ENCODE measurements at places on chromosomes 6 and 20.

- no peak for DNase-seq
Observed at GRCh38 chr6:155519176-155519738, 63.6 kb upstream of the NOX3 start.

DNA sequence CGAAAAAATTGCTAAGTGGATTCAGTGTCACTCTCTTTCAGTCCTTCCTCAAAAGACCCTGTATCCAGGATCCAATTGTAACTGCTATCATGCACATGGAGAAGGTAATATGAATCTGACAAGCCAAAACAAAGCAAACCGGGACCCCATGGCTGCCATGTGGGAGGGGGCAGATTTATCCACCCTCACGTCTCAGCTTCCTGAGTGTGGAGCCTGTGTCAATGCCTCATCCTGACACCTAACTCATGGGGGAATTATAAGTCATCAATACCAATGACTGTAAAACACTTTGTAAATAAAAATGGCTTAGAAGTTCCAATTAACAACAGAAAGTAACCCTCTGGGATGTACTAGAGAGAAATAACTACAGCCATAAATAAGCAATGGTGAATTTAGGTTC, 174.1 kb upstream of the MCHR2 start:
- DNase-seq = no peak

- DNase-seq = no peak
Observed at GRCh38 chr6:30075790-30076732, 492 bp upstream of the RNF39 start.

DNA sequence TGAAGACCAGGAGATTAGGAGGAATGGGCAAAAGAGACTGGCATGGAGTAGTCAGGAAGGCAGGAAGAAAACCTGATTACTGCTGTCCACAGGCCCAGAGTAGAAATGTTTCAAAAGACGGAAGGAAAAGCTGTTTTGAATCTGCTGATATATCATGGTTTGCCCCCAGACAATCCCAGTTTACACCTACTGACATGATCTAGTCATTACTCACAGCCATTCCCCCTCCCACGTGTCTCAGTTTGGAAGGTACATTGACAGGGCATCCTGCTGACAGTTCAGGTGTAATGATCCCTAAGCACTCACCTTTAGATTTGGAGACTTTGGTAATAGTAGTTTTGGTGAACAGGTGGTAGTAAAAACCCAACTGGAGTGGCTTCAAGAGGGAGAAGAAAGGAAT, 9.8 kb upstream of the TXNDC5 start:
- no peak for DNase-seq

- peak; percentile 66 for DNase-seq
Observed at GRCh38 chr6:137811121-137811915, 55.7 kb upstream of the TNFAIP3 start.

GRCh38 chr6:9139746-9140145, 704.4 kb upstream of the SLC35B3 start:
- DNase-seq = no peak

GRCh38 chr20:50246367-50247195, 56.0 kb downstream of the CEBPB start:
- no peak for DNase-seq

DNA sequence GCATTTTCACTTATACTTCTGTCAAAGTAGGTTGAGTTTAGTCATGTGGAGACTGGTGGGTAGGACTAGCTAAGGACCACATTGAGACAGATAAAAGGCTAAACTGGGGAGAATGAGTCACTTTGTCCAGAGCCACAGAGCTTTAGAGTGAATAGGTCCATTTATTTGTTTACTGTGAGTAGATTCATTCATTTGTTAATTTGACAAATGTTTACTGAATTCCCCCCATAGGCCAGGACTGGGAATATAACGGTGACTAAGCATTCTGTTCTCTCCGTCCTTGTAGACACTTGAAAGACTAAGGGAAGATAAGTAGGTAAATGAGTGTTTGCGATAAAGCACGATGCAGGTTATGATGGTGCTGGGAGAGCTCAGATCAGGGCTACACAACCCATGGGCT, 699.7 kb upstream of the ID4 start:
- no peak for DNase-seq

- DNase-seq = no peak
Observed at GRCh38 chr6:111185954-111186353, 98.7 kb downstream of the SLC16A10 start.

DNA sequence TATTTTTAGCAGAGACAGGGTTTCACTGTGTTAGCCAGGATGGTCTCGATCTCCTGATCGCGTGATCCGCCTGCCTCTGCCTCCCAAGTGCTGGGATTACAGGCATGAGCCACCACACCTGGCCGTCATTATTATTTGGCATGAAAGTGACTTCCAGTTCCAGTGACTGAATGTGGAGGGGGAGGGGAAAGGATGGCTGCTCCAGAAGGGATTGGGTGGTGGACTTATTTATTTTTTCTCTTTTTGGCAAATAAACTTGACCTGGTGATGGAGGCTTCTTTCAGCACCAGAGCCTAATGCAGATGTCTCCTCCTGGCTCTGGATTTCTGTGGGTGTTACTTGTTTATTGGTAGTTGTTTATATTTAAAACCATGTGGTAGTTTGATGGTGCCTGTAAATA, 16.9 kb upstream of the SLC22A23 start:
- DNase-seq = no peak

DNA sequence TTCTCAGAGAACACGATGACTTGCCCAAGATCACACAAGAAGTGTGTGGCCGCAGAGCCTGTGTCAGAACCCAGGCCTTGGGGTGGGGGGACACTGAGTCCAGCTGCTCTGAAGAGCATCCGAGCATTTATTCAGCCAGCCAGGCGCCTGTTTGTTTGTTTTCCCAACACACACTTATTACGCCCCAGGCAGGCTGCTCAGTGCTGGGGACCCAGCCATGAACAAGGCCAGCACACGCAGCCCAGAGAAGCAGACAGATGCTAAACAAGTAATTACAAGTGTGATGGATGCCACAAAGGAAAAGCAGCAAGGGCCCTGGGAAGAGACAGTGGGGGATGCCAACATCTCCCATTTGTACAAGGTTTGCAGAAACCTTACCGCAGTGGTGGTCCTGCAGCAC, 19.4 kb upstream of the SIRPA start:
- DNase-seq = no peak

GRCh38 chr6:53412751-53413150, 64.0 kb upstream of the ELOVL5 start:
- no peak for DNase-seq

GRCh38 chr6:143248359-143248758, 187.7 kb downstream of the AIG1 start:
- no peak for DNase-seq

DNA sequence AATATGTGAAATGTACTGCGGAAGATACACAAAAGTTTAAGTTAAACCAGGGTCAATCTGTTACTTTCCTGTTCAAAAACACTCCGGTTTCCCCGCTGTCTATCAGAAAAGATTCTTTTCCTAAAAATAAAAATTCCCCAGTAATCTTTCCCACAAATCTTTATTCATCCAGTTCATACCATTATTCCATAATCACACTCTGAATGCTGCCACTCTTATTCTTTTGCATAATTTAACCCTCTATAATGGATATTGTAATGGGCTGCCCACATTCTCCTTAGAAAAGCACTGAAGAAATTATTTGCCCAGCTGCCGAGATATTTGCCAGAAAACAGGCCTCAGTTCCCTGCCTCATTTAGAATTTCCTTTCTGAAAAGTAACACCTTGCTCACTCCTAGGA, 68.6 kb downstream of the EPHA7 start:
- no peak for DNase-seq

DNA sequence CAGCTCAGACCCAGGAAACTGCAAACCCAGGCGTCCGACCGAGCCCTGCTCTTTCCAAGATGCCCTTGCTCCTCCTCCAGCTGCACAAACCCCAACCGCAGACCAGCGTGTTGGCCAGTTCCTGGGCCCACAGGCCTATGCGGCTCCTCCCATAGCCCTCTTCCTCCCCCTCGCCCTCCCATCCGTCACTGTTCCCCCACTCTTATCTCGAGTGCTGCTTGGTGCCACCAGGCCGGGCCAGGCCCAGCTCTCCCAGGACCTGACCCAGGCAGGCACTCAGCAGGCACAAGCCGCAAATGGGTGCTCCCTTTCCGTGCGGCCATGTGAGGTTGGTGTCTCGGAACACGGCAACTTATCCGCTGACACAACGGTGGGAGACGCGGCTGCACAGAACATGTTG, 28.6 kb downstream of the ADRM1 start:
- DNase-seq = no peak

DNA sequence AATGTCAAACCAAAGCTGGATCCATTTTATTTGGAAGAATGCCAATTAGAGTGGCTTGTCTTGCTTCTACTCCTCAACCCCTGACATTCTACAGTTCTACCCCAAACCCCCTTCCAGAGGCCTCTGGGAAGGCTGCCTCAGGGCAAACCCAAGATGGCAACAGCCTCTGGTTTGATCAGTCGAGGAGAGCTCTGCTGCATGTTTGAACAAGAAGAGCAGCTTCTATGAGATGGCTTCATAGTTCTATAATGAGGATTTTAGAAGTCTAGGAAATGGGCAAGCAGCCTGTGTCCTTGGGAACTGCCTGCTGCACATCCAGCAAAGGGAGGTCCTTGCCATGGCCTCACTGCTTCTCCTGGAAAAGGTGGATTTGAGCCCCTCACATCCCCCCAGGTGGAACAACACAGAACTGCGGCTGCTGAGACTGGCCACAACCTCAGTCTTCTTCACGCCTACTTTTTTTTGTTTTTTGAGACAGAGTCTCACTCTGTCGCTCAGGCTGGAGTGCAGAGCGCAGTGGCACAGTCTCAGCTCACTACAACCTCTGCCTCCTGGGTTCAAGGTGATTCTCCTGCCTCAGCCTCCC, 37.9 kb downstream of the ZC3H12D start:
- peak; percentile 46 for DNase-seq

- no peak for DNase-seq
Observed at GRCh38 chr6:148513145-148514071, 170.8 kb downstream of the SASH1 start.

DNA sequence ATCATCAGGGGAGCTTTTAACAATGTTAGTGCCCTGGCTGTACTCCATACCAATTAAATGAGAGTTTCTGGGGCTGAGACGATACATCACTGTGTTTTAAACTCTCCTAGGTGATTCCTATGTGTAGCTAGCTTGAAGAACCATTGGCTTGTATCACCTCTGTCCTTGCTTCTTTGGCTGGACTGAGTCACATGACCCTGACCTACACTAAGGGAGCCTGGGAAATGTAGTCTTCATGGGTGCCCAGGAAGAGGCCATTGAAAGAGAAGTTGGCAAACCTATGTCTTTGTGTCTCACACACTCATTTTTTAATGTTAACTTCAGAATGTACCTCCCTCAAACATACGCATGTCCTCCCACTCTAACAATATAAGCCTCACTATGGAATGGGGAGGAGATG, 506.6 kb downstream of the DHX35 start:
- DNase-seq = no peak

GRCh38 chr6:47743744-47744143, 38.1 kb upstream of the OPN5 start:
- no peak for DNase-seq

- DNase-seq = no peak
Observed at GRCh38 chr20:51450221-51450712, 92.3 kb downstream of the NFATC2 start.

DNA sequence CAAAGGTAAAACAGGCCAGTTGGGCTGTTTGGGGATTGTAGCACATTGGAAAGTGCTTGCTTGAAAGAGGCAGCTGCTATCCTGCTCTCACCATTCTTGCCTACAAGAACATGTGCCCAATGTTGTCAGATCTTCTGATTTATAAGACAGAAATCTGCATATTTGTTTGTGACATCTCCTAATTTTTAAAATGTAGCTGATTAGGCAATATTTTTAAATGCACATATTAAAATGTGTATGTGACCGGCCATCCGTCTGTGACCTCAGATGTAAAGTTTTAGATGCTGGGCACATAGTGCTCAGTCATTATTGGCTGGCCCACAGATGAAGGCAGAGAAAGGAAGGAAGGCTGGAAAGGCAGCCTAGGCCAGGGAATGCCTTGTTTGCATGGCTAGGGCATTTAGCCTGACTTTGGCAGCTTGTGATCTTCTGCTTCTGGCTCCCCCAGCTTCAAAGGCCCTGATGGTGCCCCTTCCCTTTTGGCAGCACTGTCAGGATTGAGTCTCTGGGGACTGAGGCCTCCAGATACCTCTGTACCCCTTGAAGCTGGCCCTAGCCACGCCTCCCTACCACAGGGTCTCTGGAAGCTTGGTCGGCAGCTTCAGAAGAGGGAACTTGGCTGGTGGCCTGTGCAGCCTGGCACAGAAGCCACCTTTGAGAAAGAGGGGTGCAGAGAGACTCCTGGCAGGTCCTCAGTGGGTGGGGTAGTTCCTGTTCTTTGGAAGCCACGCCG, 6.4 kb downstream of the SNPH start:
- DNase-seq = no peak

- DNase-seq = no peak
Observed at GRCh38 chr6:77986380-77987034, 333.7 kb downstream of the MEI4 start.

- DNase-seq = no peak
Observed at GRCh38 chr20:33148040-33148439, 19.9 kb upstream of the BPIFA2 start.

DNA sequence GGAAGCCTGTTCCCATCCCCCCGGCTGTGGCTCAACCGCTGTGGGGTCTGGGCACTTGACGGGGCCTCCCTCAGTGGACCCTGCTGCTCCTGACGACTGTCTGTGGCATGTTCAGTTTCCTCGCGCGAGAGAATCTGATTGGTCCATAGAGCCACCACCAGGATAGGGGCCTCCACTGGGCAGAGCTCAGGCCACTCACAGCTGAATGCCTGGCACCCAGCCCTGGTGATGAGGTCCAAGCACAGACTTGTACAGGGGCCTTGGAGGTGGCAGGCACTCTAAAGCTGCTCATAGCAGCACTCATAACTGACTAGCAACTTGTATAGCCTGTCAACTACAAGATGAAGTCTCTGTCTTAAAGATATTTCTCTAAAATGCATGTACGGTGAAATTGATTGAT, 368.1 kb downstream of the NRN1 start:
- no peak for DNase-seq

- no peak for DNase-seq
Observed at GRCh38 chr20:24389686-24390085, 79.7 kb upstream of the SYNDIG1 start.

DNA sequence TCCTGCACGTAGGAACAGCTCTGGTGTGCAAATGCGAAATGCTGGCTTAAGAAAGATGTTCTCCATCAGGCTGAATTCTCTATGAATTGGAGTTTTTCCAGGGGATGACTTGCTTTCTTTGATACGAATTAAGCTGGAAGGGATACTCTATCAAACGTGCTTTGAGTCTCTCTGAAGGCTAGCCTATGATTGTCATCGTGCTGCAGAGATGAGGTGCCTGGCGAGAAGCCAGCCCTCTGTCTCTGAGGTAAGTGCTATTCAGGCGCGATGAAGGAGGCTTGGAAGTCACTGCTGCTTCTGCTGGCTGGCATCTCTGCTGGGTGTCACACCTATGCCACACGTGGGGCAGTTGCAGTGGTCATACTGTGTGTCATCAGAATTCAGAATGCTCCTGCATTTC, 223.7 kb downstream of the TAF4 start:
- no peak for DNase-seq

GRCh38 chr6:165906-166305, 126.4 kb upstream of the DUSP22 start:
- DNase-seq = no peak

- DNase-seq = no peak
Observed at GRCh38 chr6:139485185-139485584, 110.7 kb upstream of the CITED2 start.

- no peak for DNase-seq
Observed at GRCh38 chr6:158512809-158513208, 47.1 kb upstream of the TMEM181 start.

All from HEK293T (cell line).